ENCODE measurements at places on chromosomes 3 and 15.

GRCh38 chr15:96070636-96071035 lies 259.9 kb upstream of the NR2F2 start:
- DNase-seq = no peak

DNA sequence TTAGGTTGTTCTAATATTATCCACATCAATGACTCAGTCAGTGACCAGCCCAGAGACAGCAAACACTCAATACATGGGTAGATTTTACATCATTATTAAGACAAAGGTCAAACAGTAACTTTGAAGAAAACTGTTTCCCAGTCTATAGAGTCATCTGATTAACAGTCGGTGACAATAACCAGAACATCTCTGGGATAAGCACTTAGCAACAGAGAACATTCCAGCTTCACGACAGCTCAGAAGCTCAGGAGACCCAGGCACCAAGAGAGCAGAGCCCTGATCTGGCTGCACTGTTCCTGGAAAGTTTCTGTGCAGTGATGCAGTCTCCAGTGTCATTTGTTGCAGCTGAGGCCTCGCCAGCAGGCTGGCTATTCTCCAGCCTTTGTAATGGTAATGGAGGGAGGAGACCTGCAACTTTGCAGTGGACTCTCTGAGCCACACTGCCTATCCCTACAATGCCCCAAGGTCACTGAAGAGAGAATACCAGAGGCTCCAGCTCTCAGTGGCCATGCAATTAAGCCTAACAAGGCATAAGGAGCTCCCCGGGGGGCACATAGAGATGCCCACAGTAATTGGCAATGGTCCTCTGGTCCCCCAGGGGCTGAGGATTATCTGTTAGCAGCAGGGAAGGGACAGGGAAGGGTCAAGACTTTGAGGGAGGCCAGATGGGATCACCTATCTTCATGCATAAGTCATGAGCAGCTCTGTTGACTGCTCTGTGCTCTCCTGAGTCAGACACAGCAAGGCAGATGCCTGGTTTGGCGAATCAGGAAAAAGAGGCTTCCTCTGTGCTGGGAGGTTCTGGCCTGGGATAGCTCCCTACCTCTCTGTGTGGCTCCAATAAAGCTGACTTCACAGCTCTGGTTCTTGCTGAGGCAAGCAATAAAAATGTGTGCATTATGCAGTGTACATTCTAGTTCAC lies 163.6 kb downstream of the CTNNB1 start:
- no peak for DNase-seq

GRCh38 chr3:57393977-57394376 lies 101.5 kb upstream of the ASB14 start:
- DNase-seq = no peak

DNA sequence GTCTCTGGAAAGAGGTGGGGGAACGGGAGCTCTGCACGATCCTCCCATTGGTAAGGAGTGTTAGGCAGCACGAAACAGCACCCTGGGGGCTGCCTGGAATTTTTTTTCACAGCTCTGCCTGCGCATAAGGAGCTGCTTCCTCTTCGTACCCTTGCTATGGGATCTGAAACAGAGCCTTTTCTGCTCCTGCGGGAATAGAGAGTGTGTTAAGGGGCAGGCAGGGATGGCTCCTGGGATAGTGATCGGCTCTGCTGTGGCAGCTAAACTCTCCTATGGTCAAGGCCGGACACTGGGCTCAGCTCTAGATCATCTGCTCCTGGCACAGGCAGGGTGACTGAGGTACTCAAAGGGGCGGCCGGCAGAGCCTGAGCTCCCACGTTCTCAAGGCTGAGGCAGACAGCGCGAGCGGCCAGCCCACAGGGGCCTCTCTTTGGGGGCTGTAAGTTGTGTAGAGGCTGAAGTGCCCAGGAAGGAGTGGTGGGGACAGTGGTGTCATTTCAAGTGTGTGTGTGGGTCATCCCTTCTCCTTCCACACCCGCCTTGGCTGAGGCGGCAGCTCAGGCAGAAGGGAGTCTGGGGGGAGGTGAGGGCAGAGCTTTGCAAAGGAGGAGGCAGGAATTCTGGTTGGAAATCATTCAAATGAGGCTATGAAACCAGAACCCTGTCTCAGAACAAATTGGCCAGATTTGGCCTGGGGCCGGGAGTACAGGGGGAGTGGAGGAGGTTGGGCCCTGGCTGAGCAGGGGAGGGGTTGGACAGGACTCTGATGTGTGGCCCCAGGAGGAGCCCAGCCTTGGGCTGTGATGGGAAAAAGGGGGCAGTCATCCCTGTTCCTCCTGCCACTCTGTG lies 31.0 kb downstream of the EPHB3 start:
- no peak for DNase-seq
